Caudate nucleus (tissue), 63 donors: ENCODE measurements at places on chromosomes 7 and 10.

DNA sequence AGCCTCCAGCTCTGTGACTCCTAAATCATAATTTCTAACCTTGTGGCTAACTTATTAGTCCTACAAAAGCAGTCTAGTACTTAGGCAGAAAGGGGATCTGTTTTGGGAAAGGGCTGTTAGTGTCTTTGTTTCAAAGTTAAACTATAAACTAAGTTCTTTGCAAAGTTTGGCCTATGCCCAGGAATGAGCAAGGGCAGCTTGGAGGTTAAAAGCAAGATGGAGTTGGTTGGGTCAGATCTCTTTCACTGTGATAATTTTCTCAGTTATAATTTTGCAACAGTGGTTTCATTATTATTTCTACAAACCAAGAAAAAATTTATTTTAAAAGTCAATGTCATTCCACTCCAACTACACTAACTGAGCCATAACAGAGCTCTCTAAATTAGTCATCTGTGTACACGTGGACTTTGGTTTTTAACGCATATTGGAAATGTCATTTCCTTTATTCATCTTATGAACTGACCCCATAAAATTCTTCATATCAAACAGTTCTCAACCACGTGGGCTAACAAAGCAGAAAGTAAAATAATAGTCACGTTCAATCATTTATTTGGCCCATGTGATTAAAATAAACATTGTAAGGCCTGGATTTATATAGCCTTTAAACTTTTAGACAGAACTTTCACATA lies 143.2 kb upstream of the C7orf33 start:
- no peak for DNase-seq

GRCh38 chr10:61592581-61592980 lies 70.1 kb upstream of the CABCOCO1 start:
- DNase-seq = no peak

GRCh38 chr7:7424151-7424873 lies 111.4 kb downstream of the COL28A1 start:
- DNase-seq = peak; percentile 50

DNA sequence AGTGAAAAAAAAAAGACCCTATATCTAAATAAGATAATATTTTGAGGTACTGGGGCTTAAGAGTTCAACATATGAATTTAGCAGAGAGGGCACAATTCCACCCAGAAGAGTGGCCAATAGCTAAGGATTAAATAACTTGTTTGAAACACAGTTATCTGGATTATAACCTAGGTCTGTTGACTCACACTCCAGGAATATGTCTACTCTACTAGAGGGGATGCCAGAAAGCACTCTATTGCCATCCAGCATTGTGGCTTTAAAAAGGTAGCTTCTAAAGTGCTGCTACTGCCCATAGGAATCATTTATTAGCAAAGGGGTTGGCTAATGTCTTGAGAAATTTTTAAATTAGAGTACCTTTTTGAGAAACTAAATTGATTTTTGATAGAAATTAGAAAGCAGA lies 102.2 kb downstream of the PPP1R3A start:
- no peak for DNase-seq

GRCh38 chr7:47847207-47847606 lies 101.1 kb downstream of the PKD1L1 start:
- no peak for DNase-seq

DNA sequence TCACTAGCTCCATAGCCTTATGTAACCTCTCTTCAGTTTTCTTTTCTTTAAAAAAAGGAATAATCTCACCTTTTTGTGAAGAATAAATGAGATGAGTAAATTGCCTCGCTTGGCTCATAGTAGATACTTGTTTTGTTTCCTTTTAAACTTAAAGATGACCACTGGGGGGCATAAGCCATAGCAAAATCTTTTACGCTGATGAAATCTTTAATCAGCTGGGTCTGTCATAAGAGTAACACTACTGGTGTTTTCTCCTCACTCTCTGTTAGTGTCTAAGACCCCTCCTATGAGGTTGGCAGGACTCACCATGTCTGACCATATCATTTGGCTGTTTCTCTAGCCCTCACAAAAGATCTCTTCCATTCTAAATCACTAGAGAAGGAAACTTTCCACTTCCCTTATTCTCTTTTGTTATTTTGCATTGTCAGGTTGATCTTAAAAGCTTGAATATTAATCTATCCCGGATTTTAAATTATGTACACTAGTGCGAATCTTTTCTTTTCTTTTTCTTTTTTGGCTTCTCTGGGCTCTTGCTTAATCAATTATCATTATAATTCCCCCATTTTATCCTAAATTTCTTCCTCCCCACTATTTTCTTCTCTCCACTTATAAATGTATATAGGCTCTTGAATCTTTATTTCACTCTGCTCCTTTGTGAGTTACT lies 12.5 kb downstream of the STAG3 start:
- DNase-seq = no peak

GRCh38 chr7:87604264-87604663 lies 3.6 kb upstream of the ABCB1 start:
- DNase-seq = no peak

DNA sequence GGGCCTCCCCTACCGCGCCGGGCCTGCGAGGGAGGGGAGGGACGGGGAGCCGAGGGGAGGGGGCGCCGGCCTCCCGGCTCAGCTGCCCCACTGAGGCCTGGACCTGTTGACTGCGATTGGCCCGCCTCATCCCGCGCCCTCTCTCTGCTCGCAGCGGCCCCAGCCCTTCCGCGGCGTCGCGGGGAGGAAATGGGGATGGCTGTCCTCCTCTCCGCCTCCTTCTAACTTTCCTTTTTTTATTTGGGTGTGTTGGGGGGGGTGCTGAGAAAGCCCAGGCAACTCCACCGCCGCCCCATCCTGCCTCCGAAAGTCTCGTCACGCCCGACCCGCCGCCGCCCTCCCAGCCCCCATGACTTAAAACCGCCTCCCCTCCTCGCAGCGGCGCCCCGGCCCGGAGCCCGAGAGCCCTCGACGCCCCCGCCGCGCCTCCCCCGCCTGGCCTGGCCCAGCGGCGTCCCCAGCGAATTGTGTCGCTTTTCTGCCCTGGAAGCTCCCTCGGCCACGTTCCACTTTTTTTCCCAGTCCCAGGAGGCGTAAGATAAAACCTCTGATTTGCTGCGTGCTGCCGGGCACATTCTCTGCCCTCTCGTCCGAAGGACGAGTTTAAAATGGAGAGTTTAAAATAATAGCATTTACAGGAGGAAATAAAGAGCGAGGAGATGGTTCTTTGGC lies 842 bp upstream of the SKIDA1 start:
- DNase-seq = peak; percentile 67

DNA sequence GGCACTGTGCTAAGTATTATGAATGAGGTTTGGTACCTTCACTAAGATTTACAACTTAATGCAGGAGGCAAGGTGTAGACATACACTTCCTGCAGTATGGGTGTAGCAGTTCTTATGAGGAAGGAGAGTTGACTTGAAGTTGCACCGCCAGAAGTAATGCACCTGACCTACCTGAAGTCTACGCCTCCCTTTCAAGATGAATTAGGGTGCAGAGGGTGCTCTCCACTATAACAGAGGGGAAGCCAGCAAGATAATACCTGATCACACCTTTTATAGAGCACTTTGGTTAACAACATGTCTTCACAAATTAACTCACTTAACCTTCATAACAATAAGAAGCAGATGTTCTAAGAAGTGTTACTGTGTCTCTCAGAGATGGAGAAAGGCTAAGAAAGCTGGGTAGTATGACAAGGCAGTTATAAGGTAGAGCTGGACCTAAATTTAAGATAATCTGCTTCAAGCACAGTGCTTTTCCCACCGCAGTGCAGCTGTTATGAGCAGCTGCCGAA lies 552 bp upstream of the RAB18 start:
- DNase-seq = no peak

DNA sequence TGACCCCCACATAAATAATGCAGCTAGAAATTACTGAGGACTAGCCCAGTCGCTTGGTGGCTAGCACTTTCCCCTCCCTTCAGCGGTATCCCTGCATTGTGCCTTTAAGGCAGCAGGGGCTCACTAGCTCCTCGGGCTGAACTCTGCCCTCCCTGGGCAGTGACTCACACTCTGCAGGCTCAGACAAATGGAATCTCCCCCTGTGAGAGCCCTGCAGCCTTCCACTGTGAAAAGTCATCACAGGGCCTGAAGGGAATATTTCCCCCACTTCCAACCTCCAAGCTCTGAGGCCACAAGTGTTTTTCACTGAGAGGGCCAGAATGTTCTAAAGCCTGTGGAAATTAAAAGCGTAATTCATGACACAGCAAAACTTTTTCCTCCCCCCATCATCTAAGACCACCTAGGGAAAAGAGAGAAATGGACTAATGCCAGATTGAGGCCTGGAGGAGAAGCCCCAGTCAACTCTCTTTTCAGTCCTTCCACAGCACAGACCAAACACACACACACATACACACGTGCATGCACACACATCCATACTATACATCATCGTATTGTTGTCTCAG lies 93.6 kb upstream of the COL1A2 start:
- no peak for DNase-seq

- no peak for DNase-seq
These were observed 235.3 kb upstream of the PRKCQ start for GRCh38 chr10:6815346-6815745.

DNA sequence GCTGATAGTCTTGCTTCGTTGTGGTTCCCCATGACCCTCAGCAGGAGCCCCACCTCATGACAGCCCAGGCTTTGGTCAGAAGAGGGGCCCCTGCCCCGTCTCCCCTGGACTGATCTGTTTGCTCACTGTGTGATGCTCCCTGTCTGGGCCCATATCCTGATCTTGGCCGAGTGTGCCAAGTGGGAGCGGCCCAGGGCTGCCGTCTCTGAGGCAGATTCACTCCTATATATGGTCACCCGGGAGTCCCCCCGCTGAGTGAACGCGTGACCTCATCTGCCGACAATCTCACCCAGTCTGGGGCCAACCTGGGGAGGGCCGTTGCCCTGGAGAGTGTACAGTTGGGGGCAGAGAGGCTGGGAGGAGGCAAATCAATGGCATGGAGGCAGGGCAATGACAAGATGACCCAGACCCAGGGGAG lies 34.5 kb downstream of the PPIF start:
- DNase-seq = no peak

DNA sequence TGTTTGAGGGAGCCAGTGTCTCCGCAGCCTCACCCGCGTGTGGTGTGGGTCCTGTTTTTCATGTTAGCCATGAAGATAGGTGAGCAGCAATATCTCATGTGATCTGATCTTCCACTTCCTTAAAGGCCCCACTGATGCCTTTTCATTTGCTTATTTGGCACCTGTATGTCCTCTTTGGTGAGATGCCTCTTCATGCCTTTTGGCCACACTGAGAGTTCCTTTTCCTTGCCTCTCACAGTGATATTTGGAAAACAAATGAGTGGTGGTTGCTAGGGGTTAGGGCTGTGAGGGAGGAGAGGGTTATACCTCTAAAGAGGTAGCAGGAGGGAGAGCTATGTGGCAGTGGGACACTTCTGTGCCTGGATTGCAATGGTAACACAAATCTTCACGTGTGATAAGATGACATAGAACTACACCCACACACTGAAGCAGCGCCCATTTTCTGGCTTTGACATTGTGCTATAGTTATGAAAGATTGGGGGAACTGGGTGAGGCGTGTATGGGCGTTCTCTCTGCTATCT lies 90.4 kb upstream of the TNS3 start:
- no peak for DNase-seq

- DNase-seq = no peak
These were observed at the start of gene GLI3 for GRCh38 chr7:42236976-42237810. Gene GLI3, minus strand, starts transcription at chr7:42237209. Its CDS starts 13,956 bp downstream, at chr7:42223253.

GRCh38 chr10:65320236-65321026 lies 1605.4 kb upstream of the LRRTM3 start:
- DNase-seq = peak; percentile 1

DNA sequence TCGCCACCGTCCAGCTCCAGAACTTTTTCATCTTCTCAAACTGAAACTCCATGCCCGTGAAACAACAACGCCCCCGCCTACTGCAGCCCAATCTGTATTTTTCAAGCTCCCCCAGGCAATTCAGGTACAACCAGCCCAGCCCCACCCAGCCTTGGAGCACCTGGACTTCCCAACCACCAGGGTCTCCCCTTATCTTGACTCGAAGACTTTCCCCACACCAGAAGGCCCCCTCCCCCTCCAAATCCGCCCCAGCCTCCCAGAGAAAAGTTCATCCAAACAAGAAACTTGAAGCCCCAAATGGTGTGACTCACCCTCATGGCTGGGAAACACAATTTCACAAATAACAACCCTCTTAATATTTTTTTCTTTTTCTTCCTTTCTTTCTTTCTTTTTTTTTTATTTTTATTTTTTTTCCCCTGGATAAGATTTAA lies 10.6 kb downstream of the ZCCHC24 start:
- no peak for DNase-seq

DNA sequence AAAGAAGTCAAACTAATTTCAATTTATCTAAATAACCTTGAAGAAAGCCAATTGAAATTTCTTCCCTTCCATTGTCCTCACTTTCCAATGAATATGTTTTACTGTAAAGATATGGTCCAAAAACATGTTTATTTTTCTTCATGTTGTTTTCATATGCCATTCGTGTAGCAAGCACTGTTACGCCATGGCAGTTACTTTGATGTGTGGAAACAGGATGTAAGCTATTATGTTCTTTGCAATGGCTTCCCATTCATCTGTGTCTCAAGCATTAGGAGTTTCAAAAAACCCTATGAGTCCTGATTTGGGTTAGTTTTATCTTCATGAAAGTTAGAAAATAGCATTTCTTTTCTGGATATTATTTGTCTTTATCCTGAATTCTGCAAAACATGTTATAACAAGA lies 31.0 kb downstream of the GPR141 start:
- DNase-seq = no peak

DNA sequence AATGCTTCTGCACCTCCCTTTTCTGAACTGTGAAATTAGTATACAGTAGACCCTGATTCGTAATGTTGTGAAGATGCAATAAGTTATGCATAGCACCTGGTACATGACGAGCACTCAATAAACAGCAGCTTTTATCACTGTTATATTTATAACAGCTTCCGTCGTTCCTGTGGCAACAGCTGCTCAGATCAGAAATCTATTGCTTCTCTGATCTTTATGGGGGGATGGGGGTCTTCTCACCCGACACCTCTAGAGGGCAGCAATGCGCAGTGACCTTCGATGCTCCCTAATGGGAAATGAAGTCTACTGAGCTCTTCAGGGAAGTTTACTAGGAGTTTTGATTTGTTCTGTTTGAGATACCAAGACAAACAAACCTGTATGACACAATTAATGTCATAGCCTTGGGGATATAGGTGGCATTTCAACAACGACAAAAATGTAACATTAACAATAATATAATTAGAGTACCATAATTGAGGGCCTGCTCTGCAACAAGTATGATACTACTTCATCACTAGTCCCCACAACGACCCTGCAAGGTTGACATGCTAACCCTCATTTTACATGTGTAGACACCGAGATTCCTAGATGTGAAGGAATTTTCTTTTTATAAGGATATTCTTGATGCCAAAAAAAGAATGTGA lies 289.6 kb downstream of the SFMBT2 start:
- peak; percentile 48 for DNase-seq

DNA sequence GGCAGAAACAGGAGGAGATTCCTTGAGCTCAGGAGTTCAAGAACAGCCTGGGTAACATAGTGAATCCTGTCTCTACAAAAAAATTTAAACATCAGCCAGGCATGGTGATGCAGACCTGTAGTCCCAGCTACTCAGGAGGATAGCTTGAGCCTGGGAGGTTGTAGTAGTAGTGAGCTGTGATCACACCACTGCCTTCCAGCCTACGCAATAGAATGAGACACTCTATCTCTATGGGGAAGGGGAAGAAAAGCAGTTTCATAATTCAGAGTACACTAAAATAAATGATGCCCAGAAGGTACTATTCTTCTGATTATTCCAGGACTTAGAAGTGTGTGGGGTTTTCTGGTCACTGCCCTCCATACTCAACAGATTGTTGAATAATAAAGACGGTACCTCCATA lies 177.3 kb downstream of the KMT2E start:
- DNase-seq = no peak
